ENCODE measurements at places on chromosomes 2 and 18.

DNA sequence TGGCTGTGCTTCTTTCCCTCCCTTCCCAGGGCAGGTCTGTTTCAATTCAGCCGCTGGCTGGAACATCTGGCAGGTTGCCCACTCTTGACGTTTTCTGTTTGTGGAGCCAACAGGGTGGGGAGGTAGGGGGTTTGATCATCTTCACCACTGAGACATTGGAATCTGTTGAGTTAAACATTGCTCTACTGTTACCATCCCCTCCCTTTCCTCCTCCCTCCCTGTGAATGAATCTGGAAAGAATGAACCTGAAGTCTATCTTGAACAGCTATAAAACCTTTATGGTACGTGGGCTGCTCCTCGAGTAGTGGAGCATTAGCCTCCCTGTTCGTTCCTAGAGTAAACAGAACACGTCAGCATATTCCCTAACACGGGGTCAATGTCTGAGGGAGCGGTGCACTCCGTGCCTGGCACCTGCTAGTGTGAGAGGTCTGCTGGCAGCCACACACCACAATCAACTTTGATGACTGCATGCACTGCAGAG lies 249.9 kb upstream of the RBBP8 start:
- H3K36me3 ChIP-seq = no peaks in the 10 kb centered on the region
- no peak overlapping the region for H3K27ac ChIP-seq
- no peak for DNase-seq
- H3K4me1 ChIP-seq = no peaks in the 10 kb centered on the region
- H3K4me3 ChIP-seq = no peak overlapping the region

- H3K4me1 ChIP-seq = peaks cover 37% of the 10 kb centered on the region
- DNase-seq = no peak
- H3K4me3 ChIP-seq = no peak overlapping the region
- no peaks in the 10 kb centered on the region for H3K36me3 ChIP-seq
Observed at GRCh38 chr2:144383571-144384100, 136.3 kb downstream of the ZEB2 start.

DNA sequence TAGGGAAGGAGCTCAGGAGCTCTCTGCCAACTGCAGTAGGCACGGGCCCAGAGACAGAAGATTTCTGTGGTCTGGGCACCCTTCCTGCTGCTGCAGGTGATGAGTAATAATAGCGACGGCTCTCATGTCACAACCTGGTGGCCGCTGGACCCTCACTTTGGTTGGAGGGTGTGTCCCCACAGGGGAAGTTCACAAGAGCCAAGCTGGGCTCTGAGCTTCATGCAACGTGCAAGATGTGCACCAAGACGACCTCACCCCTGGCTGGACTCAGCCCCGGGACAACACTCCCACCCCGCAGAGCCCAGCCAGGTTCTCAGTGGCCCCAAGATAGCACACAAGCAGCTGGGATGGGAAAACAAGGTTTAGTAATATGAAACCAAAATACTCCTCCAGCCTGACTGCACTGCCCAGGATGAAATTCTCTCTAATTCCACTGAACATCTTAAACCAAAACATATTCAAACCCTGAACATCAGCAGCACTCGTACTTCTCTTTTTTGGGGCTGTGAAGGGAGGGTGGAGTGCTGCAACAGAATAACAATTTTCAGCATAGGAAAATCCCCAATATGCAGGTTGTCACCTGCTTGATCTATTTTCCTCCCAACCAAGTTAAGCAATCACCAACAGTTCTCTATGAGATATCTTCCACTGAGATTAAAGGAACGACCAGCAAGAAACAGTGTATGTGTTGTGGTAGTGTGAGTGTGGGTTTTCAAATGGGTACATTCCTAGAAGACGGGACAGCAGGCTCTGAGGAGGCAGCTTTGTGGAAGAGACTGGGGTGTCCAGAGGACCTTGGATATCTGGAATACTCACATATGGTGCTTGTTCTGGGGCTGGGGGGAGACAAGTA lies 26.5 kb downstream of the BCL2 start:
- peaks cover 61% of the 10 kb centered on the region for H3K4me1 ChIP-seq
- no peaks in the 10 kb centered on the region for H3K27me3 ChIP-seq
- DNase-seq = peak; percentile 67
- peak overlapping the region; percentile 6 for H3K4me3 ChIP-seq
- H3K36me3 ChIP-seq = peaks cover 71% of the 10 kb centered on the region

GRCh38 chr2:60002183-60002867 lies 551.1 kb downstream of the BCL11A start:
- H3K4me1 ChIP-seq = no peaks in the 10 kb centered on the region
- H3K27ac ChIP-seq = no peak overlapping the region
- no peaks in the 10 kb centered on the region for H3K36me3 ChIP-seq

DNA sequence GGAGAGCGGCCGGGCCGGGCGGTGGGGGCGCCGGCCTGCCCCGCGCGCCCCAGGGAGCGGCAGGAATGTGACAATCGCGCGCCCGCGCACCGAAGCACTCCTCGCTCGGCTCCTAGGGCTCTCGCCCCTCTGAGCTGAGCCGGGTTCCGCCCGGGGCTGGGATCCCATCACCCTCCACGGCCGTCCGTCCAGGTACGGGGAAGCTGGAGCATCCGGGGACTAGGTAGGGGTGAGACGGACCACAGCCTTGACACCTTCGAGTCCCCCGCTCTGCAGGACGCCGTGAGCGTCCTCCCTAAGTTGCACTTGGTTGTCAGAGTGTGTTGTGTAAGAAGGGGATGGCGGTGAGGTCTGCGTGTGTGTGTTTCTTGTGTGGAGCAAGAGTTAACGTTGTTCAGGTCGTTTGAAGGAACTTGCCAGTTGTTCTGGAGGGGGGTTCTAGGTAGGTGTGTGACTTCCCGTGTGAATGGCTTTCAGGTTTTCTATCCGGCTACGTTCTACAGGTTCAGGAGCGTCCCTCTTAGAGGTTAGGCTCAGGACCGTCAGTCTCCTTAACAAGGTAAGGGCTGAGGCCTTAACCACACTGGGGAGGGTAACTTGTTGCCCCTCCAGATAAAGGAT lies 393 bp downstream of the IL1R1 start:
- H3K36me3 ChIP-seq = peaks cover 32% of the 10 kb centered on the region
- H3K4me1 ChIP-seq = peaks cover 39% of the 10 kb centered on the region
- no peak overlapping the region for H3K27ac ChIP-seq

Measured in activated CD8-positive, alpha-beta T cell treated with anti-CD3 and anti-CD28 coated beads for 36 hours (primary cell).